ENCODE measurements at places on chromosomes 13 and 19.

DNA sequence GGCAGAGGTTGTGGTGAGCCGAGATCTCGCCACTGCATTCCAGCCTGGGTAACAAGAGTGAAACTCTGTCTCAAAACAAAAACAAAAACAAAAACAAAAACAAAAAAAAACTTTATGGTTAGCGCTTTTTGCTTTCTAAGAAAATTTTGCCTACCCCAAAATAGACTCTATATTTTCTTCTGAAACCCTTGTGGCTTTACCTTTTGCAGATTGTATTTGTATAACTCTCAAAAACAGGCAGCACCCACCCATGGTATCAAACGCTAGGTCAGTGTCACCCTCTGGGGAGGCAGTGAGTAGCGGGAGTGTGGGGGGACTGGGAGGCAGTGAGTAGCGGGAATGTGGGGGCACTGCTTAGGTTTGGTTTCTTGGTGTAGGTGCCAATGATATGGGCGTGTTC, 7.5 kb upstream of the SLC39A3 start:
- DNase-seq = no peak

DNA sequence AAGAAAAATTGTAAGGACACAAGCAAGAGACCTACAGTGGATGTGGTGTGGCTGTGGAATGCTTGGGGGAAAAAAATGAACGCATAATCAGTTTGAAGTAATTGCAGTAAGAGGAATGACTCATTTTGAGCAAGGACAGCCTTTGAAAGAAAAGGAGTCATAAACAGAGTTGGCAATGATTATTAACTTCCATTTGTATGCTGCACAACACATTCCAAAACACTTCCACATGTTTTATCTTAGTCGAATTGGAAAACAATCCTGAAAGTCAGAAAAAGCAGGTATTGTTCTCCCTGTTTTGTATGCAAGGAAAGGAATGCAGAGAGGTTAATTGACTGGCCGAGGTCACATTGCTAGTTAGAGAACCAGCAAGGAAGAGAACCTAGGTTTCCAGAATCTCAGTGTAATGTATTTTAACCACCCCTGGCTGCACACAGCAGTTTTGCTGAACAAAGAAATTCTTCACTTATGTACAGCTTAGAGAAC, 630.0 kb upstream of the MIR17HG start:
- no peak for DNase-seq

DNA sequence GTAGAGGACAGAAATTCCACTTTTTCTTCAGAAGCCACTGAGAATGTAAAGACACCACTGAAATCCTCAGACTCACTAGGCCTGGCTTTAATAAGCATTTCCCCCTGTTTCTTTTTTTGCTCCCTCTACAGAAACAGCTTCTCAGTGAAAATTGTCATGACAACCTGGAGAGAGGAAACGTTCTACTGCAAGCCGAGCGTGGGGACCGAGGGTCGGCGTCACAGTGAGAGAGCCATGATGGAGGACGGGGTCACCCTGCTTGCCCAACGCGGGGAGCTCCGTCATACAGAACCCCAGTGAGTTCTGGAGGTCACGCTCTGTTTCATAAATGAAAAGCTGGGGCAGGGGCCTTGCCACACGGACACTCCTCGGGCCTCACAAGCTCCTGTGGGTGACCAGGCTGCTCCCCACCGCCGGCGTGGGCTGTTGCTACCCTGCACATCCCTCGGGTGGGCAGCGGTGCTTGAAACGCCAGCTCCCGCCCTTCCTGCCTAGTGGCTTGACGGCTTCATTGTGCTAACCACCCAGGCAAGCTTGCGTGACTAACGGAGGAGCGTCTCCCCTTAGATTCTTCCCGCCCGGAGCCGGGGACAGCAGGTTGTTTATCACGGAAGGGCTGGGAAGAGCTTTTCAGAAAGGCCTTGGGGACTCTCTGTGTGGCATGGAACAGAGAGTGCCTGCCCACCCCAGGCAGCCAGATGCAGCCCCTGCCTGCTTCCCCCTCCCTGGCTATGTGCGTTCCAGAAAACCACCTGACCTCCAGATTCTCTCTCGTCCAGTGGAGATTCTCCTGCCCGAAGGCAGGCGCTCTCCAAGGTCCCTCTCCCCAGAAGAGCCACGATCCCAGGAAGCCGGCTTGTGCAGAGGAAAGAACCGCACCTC, 153.6 kb downstream of the KATNAL1 start:
- no peak for DNase-seq

DNA sequence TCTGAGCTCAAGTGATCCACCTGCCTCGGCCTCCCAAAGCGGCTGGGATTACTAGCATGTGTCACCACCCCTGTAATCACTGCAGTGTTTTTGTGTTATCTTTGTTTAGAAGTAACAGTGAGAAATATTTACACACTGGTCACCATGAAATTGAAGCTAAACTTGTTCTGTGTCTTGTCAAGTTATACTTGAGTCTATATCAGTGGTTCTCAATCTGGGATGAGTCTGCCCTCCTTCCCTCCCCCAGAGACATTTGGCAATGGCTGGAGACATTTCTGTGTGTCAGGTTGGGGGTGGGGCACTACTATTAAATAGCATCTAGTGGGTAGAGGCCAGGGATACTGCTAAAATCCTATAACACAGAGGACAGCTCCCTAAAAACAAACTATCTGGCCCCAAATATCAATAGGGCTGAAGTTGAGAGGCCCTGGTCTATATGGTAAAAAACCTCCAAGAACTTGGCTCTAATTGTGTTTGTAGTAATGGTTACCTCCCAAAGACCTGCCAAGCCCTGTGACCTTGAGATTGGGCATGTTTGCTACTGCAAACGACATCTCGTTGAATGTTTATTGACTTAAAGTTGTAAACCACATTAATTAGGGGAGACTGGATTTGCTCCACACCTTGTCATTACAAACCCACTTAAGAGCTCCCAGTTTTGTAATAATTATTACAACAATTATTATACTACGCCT, 6.9 kb downstream of the CTU1 start:
- DNase-seq = no peak

- peak; percentile 19 for DNase-seq
Measured at GRCh38 chr19:11881151-11881800, 6.3 kb upstream of the ZNF69 start.

DNA sequence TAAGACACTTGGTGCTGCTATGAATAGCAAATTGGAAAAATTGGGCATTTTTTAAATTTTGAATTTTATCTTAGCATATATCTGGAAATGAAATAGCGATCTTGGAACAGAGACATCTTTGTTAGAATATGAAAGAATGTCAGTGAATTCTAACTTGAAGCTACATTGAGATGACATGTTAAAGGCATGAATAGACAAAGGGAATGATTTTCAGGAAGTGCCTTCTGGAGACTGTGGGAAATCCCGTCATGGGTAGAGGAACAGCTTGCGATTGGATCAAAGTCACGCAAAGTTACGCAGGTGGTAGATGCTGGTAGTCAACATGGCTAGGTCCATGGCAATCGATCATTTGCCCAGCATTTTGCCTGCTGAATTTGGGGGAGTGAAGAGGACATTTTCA, 43.5 kb downstream of the LRCH1 start:
- no peak for DNase-seq

- no peak for DNase-seq
Measured at GRCh38 chr13:38767506-38768265, 80.8 kb downstream of the FREM2 start.

GRCh38 chr19:51125421-51126075, 842 bp downstream of the SIGLEC9 start:
- DNase-seq = no peak

DNA sequence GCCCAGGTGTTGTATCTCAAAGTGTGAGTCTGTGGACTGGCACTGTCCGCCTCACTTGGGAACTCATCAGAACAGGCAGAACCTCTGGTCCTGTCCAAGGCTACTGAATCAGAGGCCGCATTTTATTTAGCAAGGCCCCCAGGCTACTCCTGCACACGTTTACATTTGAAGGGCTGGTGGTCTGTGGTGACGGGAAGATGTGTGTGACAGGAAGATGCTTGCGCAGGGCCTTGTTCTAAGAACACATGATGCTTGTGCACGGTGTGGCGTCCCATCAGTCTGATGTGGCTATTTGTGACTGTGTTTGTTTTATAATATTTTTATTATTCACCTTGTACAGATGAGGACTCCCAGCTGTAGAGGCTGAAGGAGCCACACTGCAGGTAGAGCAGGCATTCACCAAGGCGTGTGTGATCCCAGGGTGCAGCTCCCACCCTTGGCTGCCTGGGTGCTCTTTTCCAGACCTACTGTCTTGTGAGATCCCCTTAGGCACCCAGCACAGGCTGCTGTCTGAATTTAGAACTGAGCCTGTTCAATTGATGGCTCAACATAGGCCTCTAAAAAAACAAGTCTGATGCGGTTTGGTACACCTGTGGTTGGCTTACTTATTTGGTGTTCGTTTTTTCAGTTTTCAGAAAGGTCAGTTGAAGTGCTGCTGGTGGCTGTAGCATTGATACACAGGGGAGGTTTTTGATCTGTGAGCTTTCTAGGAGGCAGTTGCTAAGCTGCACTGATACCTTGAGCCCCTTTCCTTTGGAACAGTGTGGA, 3.1 kb downstream of the SLC25A15 start:
- DNase-seq = no peak

DNA sequence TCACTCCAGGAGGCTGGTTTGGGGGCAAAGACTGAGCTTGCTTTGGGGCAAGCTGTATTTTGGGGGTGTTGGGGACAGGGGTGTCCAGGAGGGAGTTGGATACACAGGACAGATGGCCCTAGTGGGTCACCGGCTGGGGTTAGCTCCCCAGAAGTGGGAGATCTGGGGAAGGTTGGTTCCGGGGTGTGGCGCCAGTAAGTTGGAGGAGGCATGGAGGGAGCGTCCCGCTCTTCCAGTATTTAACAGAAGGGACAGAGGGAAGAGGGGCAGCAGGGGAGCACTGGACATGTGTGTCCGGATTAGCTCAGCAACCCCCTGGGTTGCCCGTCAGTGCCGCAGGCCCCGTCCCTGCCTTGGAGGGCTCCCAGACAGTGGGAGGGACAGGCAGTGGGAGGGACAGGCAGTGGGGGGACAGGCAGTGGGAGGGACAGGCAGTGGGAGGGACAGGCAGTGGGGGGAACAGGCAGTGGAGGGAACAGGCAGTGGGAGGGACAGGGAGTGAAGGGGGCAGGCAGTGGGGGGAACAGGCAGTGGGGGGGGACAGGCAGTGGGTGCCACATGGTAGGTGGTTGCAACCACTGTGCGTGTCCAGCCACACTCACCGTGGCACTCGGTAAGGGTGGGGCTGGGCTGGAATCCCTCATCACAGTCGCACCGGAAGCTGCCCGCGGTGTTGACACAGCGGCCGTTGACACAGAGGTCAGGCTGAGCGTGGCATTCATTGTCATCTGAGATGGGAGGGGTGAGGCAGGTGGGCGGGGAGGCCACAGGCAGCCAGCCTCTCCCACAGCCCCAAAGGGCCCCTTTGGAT, 33.2 kb downstream of the CCL25 start:
- DNase-seq = no peak

DNA sequence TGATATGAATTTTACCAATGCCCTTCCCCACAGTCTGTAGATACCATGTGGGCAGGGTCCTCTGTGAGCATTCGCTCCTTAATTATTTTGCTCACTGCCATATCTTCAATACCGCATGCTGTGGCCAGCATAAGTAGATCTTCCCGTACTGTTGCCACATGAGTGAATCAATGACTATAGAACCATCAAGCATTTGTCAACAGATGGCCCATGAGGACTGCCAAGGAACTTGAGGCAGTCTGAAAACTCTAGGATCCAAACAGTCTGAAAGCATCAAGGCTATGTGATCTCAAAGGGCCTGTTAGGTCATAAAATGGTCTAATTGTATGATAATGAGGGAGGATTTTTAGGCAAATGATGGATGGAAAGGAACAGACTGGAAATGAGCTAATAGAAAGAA, 27.4 kb upstream of the GPR12 start:
- DNase-seq = no peak

DNA sequence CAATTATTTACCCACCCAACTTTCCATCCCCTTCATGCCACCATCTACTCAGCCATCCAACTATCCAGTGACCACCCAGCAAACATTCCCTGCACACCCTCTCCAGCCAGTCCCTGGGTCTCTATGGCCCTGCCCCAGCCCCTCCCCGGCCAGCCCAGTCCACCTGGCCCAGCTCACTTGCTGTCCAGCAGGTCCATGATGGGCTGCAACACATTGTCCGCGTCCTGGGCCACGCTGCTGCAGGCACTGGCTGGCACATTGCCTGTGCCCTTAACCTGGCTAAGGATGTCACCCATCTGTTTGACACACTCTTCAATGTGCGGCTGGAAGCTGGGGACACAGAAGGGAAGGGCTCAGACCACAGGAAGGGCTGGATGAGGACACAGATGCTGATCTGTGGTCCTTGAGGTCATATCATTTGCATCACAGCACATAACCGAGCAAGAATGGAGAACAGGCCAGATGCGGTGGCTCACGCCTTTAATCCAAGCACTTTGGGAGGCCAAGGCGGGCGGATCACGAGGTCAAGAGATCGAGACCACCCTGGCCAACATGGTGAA, 61.6 kb downstream of the UNC13A start:
- no peak for DNase-seq

- DNase-seq = no peak
Measured at GRCh38 chr19:10975374-10976130, 14.7 kb downstream of the SMARCA4 start.

DNA sequence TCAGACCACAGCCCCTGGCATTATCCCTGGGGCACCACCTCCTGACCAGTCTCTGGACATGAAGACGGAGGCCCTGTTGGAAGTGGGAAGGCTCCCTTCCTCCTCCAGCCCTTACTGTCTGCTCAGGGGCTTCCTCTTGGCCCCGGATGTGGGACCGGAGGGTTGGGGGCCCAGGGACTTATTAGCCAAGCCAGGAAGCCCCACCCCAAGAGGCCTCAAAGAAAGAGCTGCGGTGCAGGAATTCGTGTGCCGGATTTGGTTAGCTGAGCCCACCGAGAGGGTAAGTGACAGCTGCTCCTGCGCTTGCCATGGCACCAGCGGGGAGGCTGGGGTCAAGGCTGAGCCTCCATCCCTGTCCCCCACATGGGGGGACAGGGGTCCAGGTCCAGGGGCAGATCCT, at the start of gene RETN:
Gene RETN, plus strand, starts transcription at position 208 of the 400 bp plus-strand sequence. CDS start 278 bp downstream, outside the sequence.
- no peak for DNase-seq

GRCh38 chr13:24007979-24008620, 110.8 kb upstream of the C1QTNF9B start:
- no peak for DNase-seq

- DNase-seq = no peak
Measured at GRCh38 chr19:15213715-15214381, 13.1 kb upstream of the NOTCH3 start.

DNA sequence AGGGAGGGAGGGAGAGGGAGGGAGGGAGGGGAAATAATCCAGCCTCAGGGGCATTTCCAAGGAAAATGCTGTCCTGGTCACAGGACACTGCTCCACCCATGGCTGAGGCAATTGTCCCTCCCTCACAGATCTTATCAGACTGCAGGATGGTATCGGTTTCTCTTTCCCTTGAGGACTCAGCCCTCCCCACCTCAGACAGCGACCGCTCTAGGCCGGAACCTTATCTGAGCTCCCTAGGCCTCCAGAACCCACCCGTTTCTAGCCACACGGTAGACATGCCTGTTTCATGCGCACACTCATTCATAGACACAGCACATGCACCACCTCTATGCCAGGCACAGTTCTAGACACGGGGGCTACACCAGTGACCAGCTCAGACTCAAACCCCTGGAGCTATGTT, 10.0 kb upstream of the IZUMO2 start:
- DNase-seq = no peak

Data from stimulated activated CD8-positive, alpha-beta memory T cell treated with anti-CD3 and anti-CD28 coated beads, Interleukin-7, amount 100 ng/mL, for 4 hours (primary cell).